ENCODE measurements at places on chromosomes 6 and 20.
A peak's percentile ranks its signal among the peaks of the same experiment; 100 is the strongest.

GRCh38 chr6:65646544-65646943, 60.5 kb downstream of the EYS start:
- DNase-seq: no peak

DNA sequence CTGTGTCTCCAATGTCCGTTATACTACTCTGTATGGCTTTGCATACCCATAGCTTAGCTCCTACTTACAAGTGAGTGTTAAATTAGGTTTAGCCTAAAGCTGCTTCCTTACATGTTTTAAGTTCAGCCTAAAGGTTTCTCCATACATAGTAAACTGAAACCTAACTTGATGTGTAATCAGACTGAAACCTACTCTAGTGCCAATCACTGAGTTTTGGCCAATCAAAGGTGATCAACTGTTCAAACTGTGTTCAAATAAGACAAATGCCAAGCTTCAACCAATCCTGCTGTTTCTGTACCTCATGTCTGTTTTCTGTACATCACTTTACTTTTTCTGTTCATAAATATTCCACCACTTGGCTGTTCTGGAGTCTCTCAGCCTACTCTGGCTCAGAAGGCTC, 20.0 kb downstream of the HLA-DOA start:
- no peak for DNase-seq

- DNase-seq: no peak
Observed at GRCh38 chr6:72864799-72865198, 242.9 kb downstream of the KCNQ5 start.

- DNase-seq: peak; percentile 52
Observed at GRCh38 chr6:31734821-31735406, 1.4 kb downstream of the CLIC1 start.

DNA sequence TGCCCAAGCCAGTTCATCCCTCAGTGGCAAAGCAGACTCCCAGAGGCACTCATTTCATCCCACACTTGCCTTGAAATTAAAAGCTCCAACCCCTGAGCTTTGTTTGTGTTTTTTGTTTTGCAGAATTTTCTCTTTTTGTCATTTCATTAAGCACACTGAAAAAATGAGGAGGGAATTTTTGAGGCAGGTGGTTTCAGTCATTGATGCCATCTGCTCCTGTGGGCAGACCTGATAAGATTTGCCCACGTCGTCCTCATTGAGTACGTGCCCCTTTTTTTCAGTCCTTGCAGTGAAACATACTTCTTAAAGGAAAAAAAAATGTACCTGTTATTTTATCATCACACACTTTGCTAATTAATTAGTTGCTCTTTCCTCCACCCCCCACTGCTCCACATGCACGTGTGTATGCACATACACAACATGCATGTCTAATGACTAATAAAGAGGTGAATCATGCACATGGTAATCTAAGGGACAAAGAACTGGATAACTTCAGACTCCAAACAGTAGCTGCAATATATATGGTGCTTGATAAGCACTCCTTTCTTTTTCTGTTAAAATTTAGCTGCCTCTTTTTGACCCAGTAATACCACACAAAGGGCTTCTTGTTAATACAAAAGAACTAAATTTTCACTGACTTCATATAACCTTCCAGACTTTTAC, 102.1 kb upstream of the TMEM181 start:
- no peak for DNase-seq

Data from stimulated activated CD4-positive, alpha-beta T cell treated with anti-CD3 and anti-CD28 coated beads, Interleukin-2, amount 100 ng/mL, for 24 hours (primary cell).